ENCODE measurements at places on chromosomes 1 and 21.
A peak's percentile ranks its signal among the peaks of the same experiment; 100 is the strongest.

DNA sequence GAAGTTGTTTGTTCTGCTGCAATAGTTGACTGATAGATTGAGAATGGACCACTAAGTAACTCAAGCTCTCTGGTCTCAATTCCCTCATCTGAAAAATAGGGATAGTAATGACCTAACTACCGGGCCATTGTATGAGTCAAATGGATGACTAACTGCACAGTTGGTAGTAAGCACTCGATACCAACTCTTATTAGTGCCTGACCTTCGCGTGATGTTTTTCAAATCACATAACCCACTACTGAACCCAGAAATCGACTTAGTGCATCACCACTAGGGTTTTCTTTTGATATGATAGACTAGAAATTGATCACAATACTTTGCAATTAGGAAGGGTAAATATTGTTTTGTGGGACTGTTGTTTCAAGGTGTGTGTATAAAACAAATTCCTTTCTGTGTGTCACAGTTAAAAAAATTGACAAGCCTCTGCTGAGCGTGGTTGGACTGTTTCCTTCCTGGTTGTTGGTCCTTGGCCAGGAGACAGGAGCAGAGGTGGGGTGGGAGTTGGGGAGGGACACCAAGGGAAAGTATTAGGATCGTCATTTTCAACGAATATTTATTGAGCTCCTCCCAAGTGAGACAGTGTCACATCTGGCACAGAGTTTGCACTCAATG lies 54.0 kb upstream of the LRP8 start:
- DNase-seq: no peak

DNA sequence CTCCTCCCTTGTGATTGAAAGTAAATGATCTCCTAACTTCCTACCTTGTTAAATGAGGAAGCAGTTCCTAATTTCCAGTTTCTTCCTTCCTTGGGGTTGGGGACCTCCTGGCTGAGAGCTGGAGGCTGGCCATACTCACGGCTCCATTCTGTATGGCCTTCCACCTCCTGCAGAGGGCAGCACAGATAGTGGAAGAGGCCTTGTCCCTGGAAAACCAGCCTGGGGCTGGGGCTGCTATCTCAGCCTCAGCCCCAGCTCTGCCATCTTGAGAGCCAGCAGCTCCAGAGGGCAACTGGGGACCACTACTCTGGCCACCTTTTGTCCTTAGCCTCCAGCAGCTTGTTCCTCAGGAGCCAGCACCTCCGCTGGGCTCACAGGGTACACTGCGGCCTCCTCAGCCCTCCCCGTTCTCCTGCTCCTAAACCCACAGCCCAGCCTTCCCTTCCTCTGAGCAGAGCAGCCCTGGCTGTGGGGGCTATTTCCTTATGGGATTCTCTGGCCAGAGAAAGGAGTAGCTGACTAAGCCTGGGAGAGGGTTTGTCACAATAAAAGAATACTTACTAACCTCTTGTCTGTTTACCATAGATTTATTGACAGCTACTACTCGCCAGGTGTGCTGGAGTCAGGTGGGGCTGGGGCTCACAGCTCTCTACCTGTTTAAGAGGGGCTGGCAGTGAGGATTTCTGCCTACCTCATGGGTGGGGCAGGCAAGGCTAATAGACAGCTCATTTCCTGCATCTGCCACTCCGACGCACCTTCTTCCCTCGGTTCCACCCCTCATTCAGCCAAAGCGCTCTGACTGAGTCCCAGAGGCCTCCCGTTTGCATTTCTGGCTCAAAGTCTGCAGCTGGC lies 6.3 kb downstream of the TMEM234 start:
- DNase-seq: peak; percentile 90

DNA sequence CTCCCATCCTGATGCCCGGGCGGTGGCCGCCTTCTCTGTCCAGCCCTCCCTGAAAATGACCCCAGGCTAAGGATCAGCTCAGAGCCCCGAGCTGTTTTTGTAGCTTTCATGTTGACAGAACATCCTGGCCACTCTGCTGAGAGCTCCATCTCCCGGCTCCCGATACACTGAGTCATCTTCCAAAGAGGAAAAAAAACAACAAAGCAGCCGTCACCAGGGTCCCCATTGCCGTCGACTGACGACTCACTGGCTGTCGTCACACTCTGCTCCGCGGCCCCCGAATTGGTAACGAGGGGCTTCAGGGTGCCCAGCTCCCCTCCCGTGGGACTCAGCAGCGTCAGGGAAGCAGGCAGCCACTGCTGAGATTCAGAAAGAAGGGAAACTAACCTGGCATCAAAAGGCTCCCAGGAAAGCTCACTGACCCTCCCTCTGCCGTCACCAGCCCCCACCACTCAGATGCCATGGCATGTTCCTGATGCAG lies 67.2 kb downstream of the CD46 start:
- DNase-seq: no peak

DNA sequence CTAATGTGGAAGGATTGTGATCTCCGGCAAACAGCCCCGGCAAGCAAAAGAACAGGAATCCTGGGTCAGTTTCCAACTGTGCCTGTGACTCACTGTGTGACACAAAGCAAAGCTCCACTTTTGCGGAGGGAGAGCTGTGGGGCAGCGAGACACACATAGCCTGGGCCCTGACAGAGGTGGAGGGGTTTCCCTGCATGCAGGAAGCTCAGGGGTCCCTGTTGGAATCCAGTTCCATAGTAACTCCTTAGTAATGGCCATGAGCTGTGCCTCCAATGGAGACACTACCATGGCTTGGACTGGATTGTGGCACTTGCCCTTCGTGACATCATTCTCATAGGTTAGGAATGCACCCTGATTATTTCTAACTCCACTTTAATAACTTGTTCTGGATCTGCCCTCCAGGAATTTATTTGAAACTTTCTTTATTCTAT lies 47.0 kb upstream of the ATF3 start:
- no peak for DNase-seq

DNA sequence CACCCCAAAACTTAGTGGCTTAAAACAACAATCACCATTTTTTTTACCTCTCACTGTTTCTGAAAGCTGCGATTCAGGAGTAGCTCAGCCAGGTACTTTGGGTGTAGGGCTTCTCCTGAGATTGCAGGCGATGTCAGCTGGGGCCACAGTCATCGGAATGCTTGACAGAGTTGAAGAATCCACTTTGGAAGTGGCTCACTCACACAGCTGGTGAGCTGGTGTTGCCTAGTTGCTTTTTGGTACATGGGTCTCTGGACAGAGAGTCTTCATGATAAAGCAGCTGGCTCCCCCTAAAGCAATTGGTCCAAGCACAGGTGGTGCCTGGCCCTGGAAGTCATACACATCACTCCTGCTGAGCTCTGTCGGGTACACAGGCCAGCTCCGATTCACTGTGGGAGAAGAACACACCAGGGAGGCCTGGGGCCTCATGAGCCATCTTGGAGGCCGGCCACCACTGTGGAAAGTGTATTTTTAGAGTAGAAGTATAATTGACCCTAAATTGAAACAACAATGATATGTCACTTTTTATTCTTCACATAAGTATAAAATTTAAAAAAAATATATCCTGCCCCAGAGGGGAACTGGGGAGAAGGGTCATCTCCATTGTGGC lies 75.2 kb upstream of the GALNT2 start:
- peak; percentile 48 for DNase-seq

DNA sequence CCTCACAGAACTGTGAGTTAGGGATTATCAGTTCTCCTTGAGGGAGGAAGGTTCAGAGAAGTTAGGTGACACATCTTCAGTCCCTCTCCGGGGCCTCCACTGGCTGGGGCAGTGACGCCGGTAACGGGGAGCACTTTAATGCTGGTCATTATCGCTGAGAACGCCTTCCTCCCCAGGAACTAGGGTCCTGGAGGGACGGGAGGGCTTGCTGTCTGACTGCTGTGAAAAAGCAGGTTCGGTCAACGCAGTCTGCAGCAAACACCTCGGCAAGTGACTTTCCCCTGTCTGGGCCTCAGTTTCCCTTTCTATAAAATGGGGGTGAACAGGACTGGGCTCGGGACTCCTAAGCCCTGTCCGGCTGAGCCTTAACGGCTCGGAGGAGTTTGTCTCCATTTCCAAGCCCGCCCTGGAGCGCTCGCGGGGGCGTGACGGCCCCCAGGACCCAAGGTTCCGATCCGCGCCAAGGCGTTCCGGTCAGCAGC lies 341 bp upstream of the TMEM61 start:
- no peak for DNase-seq

Measured in endodermal cell (in vitro differentiated cells).